ENCODE measurements at places on chromosomes 7 and 10.
A peak's percentile ranks its signal among the peaks of the same experiment; 100 is the strongest.

DNA sequence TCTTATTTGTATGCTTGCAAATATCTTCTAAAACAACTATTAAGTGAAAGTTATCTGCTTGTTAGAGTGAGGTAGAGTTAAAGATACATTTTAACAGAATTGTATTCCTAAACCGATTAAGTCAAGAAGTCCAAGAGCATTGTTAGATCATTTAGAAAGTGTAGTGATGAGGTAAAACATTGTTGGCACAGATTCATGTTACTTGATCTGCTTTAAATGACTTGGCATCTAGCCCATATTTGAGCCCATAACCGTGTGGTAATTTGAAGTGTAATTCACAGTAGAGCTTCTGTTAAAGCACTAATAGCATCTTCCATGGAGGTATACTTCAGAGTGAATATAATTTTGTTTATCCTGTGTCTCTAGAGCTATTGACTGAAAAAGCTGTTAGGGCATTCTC lies 62.1 kb downstream of the PTEN start:
- no peak for DNase-seq

- no peak for DNase-seq
Measured at GRCh38 chr10:20742737-20743541, 154.2 kb downstream of the NEBL start.

GRCh38 chr10:74118804-74119203 lies 31.8 kb downstream of the AP3M1 start:
- no peak for DNase-seq

- DNase-seq = no peak
Measured at GRCh38 chr10:110286841-110287240, 17.9 kb downstream of the SMNDC1 start.

DNA sequence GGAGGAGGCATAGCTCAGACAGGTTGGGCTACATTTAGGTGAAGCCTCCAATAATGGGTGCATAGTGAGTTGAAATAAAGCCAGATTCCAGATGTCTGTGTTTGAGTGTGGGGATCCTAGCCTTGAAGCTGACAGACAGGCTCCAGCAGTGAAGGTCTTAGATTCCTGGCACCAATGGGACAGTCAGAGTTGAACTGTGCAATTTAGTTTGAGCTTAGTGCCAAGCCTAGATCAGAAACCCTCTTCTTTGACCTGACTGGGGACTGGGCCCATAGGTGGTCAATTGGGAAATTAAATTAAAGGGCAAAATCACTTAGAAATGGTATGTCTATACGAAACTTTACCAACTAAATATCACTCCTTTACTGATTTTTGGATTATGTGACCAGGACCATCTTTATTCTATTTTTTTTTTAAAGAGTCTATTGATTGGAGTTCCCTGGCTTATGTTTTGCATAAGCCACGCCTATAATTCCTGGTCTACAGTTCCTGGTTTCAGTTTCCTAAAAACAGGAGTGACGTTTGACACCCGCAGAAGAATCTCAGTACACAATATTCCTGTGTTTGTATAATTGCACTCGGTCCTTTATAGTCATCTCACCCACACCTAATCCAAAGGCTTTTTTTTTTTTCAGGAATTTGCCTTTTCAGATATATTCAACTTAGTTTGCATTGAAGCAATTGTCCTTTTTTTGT lies 201.4 kb downstream of the GFRA1 start:
- no peak for DNase-seq

GRCh38 chr7:151351967-151352366 lies 10.4 kb downstream of the NUB1 start:
- peak; percentile 34 for DNase-seq

DNA sequence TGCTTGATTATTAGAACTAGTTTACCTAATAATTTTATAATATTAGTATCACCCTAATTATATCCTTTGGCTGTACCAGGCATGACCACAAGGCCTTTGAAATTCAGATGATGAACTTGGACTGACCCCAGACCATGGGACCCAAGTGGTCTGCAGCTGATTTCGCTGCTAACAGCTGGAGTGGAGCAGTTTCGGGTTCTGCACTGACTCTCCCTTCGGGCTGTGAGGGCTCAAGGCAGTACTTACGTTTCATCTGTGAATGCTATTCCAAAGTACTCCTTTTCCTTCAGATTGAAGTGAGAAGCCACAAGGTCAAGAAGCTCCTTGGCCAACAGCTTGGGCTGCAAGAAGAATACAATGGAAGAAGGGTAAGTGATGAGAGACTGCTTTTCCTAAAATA lies 223.8 kb downstream of the PRPF18 start:
- DNase-seq = no peak

GRCh38 chr7:155594163-155594732 lies 47.9 kb upstream of the CNPY1 start:
- DNase-seq = no peak

GRCh38 chr7:30446266-30446665 lies 32.3 kb downstream of the NOD1 start:
- DNase-seq = no peak

DNA sequence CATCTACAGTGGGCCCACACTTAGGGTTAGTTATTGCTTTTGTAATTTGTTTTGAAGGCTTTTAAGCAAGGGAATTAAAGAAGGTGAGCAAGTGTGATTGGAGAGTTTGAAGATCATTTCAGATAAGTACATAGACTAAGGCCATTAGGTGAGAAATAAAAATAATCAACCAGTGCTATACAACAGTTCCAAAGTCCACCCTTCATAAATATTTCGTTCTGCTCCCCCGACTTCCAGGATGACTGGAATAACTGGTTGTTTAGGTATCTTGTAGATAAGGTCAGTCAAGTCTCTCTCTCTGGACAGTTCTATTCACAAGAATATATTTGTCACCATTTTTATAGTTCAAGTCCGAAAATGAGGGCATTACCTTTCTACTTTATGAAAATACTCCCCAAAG lies 98.0 kb upstream of the MBL2 start:
- DNase-seq = no peak

- DNase-seq = no peak
Measured at GRCh38 chr7:55481155-55481554, 91.1 kb downstream of the VOPP1 start.

DNA sequence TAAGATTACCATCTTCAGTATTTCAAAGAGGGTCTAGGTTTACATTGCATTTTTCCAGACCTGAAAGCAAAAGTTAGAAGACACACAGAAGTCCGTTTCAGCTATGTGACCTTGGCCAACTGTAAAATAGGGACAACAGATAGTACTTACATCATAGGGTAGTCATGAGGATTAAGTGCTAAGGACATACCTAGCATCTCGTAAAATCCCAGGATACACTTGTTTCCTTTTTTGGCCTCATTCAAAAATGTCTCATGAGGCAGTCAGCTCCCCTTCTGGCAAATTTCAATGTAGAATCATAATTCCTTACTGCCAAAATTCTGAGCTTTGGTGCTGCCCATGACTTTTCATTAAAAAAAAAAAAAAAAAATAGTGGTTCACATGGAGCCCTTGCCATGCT lies 6.4 kb upstream of the DUSP5 start:
- DNase-seq = no peak

DNA sequence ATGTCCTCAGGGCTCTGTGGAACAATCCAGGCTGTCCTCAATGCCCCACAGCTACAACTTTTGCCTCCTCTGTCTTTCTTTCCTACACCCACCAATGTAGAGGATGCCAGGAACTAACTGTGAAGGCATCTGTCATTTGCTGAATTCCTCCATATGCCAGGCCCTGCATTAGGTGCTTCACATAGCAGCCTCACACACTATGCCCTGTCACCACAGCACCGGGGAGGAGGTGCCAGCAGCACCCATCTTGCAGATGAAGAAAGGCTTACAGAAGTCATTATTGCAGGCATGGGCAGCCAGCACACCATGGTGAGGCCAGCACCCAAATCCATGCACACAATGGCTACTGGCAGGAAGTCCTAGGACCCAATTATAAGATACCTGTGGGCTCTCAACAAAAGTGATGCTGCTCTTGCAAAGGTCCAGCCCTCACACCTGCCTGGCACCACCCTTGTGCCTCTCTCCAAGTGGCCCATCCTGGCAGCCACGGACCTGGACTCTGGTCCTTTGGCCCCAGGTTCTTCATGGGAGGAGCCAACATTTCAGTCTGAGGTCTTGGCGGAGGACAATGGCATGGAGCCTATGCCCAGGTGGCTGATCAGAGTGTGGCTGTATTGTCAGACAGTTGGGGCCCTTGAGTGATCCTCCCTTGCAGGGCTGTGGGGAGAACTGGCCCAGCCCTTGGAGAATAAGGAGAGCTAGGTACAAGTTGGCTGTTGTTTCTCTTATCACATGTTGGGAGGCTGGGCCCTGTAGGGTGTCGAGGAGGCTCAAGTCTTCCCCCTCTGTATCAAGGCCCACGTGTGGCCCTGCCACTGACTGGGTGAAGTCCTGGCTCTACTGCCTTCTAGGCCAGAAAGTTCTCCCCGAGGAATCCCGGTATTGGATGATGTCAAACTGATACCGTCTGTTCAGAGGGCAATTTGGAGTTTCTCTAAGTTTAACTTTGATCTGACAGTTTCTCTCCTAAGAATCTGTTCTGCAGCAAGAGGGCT lies 14.4 kb upstream of the MYL7 start:
- DNase-seq = no peak

DNA sequence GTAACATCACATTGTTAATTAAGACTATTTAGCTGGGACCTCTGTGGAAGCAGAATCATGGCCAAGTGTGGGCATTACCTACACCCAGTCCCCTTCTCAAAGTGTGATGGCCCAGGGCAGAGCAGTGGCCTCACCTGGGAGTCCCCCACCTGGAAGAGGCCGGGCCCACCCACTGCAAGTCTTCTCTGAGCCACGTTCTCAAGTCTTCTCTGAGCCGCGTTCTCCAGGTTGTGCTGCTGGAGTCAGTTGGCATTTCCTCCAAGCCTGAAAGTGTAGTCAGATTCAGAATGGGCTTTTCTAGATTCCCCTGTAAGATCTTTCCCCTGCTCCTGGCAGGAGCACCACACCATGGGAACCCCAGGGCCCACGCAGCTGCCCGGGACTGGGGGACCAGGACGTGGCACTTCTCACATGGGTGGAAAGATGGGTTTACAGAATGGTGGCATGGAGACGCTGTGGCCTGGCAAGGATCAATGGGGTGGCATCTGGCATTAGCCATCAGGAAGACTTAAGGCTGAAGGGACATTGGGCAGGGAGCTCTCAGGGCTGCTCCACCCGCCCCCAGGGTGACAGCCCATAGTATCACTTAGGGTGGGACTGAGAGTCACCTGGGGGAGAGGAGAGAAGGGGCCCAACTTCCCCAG lies 68.0 kb downstream of the MKI67 start:
- no peak for DNase-seq

- DNase-seq = no peak
Measured at GRCh38 chr7:17633067-17633466, 307.2 kb downstream of the SNX13 start.

DNA sequence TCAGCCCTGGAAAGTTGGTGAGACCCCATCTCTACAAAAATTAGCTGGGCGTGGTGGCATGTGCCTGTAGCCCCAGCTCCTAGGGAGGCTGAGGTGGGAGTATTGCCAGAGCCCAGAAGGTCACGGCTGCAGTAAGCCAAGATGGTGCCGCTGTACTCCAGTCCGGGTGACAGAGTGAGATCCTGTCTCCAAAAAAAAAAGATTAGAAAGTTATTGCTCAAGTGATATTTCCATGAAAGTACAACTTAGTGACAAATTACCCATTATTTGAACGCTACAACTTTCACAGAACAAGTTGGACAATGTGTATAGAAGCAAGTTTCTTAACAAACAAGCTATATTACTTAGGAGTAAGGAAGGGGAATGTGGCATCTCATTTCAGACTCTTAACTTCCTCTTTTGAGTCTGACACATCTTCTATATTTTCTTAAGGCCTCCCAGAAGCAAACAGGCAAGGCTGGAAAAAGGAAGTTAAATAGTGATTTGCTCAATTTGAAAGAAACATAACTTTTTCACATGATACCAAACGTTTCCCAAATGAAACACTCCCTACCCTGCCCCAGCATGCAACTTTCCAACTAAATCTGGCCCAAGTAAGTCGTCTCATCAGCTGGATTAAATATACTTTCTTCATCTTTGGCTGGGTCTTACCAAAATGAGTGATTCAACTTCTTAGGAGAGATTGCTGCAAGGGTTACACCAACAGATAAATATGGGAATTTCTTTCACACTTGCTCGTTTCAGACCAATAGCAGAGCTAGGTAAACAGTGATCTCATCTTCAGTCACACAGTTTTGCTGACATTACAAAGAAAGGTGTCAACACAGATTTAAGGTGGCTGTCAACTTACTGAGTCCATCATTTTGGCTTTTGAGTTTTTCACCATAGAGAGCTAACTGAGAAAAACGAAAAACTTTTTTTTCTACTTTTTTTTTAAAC lies 66.3 kb upstream of the KLF6 start:
- no peak for DNase-seq

- no peak for DNase-seq
Measured at GRCh38 chr7:155901176-155901575, 88.9 kb upstream of the SHH start.

DNA sequence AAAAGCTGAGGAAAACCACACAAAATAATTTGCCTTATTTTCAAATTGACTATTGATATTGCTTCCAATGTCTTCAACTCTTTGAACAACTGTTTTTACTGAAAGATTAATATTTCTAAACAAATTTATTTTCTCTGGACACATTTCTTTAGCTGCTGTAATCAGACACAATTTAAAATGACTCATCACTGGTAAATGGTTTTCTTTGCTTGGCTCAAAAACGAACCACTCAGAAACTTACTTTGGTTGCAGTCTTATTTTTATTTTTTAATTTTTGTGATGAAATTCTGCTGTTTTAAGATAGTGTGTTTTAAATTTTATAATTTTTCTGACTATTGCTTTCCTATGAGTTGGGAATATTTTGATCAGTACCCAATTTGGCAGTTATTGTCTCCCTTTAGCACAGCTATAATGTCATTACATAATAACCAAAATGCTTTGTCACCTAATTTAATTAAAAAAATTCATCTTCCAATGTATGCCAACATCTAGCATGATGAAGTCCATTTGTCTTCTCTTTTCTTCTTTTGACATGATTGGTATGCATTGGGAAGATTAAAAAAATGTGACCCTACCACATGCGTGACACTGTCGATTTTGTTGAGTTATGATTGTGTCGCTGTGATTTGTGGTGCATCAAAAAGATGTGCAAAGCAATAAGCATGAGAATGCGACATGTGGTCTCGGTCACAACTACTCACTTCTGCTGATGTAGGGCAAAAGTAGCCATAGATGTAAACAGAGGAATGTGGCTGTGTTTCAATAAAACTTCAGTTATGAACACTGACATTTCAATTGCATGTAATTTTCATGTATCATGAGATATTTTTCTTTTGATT lies 222.3 kb downstream of the SUGCT start:
- DNase-seq = no peak
